ENCODE measurements at places on chromosomes 13 and 19.

DNA sequence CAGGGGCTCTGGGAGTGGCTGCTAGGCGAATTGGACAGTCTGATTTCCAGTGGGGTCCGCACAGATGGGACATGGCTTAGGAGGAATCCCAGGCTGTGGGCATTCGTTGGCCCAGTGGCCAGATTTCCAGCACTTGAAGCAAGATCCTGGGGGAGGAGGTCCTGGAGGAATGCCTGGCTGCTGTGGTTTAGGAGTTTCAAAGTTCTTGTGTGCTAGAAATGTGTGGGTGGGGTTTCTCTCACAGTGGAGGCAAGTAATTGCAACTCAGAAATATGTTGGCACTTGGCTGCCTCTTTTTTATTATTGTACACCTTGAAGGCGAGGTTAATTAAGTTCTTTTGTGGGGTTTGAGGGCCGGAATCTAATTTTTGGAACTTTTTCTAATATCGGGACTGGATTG, 17.1 kb downstream of the IGFL3 start:
- DNase-seq = no peak

DNA sequence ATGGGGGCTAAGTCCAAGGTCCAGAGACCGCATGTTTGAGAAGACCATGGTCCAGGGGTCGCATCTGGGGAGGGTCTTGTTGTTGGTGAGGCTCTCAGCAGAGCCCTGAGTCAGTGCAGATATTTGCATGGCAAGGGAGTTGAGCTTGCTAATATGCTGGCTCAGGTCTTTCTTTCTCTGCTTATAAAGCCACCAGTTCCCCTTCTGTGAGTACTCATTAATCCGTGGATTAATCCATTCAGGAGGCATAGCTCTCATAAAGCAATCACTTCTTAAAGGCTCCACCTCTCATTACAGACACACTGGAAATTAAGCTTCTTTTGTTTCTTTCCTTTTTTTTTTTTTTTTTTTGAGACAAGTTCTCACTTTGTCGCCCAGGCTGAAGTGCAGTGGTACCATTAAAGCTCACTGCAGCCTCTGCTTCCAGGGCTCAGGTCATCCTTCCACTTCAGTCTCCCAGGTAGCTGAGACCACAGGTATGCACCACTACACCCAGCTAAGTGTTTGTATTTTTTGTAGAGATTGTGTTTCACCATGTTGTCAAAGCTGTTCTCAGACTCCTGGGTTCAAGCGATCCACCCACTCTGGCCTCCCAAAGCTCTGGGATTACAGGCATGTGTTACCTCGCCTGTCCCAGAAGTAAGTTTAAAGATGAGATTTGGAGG, 216.4 kb downstream of the SLITRK5 start:
- DNase-seq = no peak

DNA sequence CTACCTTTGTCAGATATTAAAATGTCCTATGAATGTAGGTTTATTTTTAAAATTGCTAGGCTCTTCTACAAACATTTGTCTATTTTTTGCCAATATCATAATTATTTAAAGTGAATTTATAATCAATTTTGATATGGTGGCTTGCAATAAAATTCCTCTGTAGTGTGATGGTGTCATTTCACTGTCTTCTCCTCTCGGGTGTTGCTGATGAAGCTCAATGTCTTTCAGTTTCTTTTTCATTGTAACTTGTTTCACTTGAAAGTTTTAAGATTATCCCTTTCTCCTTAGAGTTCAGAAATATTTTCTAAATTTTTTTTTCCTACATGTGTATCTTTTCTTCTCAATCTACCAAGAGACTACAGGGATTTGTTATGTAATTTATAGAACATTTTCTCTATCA, 267.1 kb upstream of the EDNRB start:
- DNase-seq = no peak

DNA sequence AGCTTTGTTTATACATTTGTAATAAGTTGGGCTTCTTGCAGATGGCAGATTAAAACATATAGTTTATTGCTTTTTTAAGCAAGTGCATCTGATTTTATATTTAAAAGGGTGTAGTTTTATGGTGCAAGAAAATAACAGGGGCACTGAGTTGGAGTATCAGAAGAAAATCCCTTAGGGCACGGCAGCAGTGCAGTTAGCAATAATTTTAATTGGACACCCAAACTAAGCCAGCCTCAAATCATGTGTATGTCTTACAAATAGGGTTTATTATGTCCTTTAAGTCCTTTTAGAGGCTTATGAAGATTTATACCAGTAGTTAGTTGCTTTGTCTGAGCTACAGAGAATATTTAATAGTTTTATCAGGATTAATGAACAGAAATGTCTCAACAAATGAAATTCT, 57.5 kb downstream of the GPC6 start:
- DNase-seq = no peak

DNA sequence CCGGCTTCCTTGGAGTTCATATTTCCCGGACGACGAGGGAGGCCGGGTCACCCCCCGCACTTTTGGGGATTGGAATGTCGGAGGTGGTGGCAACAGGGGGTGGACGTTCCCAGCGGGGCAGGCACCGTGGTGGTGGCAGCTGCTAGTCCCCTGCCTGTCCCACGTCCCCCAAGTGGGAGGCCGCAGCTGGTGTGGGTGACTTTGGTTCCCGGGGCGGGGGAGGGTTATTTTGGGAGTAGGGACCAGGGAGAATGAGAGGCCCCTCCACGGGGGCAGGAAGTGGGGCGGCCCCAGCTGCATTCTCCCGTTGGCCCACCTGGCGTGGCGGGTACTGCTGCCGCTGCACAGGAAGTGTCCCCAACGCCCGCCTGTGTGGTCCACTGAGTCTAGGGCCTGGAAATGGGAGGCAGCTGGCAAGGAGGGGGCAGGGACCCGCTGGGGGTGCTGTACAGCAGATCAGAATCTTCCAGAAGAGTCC, 11.1 kb upstream of the PLIN3 start:
- no peak for DNase-seq

- no peak for DNase-seq
Measured at GRCh38 chr13:111302045-111302726, 18.3 kb upstream of the TEX29 start.

GRCh38 chr13:79778741-79779460, 297.9 kb downstream of the NDFIP2 start:
- no peak for DNase-seq

GRCh38 chr13:33070713-33071112, 54.5 kb downstream of the KL start:
- no peak for DNase-seq

GRCh38 chr19:7928741-7929701, 3.1 kb upstream of the CTXN1 start:
- peak; percentile 71 for DNase-seq

DNA sequence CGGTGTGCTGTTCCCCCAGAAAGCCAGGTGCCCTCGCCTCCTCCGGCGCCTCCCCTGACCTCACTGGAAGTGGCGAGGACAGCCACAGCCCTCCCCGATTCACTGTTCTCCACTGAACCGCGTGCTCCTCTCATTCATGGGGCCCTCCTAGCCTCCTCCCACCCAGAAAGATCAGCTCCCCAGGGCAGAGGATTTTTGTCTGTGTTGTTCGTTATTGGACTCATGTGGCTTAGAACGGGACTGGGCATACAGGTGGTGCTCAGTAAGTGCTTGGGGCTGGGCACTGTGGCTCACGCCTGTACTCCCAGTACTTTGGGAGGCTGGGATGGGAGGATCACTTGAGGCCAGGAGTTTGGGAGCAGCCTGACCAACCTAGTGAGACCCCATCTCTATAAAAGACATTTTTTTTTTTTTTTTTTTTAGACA, 3.8 kb downstream of the PRTN3 start:
- no peak for DNase-seq

DNA sequence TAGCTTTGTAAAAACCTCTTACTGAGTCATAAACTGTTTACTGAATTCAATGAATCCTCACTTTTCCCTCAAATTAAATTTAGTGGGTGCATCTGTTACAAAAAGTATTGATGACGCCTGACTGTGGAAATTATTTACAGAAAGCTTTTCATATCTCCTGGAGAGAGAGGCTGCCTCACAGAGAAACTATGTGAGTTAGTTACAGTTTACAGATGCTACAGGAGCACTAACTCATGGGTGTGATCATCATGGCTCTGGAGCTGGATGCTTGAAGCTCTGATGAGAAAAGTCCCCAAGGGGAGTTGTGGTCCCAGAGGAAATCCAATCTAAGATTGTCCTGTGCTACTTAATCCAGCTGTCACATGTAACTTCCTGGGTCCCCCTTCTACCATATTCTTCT, 590.8 kb downstream of the LMO7 start:
- no peak for DNase-seq

DNA sequence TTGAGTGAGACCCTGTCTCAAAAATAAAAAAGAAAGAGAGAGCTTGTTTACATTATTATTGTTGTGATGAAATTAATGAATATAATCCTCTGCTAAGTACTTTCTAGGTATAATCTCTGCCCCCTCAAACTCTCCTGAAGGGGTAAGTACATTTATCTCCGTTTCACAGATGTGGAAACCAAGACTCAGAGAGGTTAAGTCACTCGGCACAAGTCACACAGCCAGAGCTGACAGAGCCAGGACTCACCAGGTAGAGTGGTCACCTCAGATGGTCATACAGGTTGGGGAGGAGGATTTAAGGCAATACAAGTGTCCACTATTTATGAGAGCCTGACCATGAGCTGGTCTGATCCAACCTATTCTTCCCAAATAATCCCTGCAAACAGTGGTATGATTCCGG, 15.2 kb upstream of the LYPD3 start:
- no peak for DNase-seq

GRCh38 chr13:51638216-51638871, 54.1 kb downstream of the WDFY2 start:
- DNase-seq = no peak

GRCh38 chr19:35856546-35857149, at the start of gene KIRREL2:
KIRREL2 (plus strand) TSS chr19:35856911; CDS start chr19:35857120, 209 bp downstream.
- peak; percentile 5 for DNase-seq

DNA sequence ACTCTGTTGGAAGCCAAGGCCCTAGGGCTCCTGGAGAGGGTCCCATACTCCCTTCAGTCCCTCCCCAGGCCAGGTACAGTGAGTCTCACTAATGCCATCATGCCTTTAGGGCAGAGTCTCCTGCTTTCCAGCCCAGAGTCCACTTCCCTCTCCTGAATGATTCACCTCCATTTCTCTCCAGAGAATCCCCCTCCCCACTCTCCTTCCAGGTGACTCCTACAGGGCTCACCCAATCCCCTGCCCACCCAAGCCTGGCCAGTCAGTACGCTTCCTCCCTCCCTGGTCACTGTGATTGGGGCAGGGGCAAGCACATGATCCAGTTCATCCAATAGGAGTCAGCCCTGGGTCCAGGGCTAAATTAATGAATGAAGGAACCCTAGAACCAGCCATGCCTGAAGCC, 35.0 kb upstream of the PNMA8B start:
- no peak for DNase-seq

GRCh38 chr19:35731779-35732405, 10.4 kb downstream of the IGFLR1 start:
- no peak for DNase-seq

DNA sequence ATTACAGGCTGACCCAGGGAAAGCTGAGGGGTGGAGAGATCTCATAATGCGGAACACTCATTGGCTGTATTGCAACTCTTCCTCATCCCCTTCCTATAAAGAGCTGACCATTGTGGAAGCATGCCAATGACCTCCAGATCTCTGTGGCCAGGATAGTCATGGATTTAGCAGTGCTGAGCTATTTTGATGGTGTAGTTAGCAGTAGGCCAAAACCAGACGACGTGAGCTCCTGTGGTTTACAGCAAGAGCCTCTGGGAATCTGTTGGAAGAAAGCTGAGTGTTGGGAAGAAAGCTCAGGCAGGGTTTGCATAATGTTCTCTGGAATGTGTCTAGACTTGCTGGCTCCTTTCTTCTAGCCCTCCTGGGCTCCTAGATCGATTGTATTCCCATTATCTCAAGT, 187.5 kb upstream of the GPC6 start:
- no peak for DNase-seq

DNA sequence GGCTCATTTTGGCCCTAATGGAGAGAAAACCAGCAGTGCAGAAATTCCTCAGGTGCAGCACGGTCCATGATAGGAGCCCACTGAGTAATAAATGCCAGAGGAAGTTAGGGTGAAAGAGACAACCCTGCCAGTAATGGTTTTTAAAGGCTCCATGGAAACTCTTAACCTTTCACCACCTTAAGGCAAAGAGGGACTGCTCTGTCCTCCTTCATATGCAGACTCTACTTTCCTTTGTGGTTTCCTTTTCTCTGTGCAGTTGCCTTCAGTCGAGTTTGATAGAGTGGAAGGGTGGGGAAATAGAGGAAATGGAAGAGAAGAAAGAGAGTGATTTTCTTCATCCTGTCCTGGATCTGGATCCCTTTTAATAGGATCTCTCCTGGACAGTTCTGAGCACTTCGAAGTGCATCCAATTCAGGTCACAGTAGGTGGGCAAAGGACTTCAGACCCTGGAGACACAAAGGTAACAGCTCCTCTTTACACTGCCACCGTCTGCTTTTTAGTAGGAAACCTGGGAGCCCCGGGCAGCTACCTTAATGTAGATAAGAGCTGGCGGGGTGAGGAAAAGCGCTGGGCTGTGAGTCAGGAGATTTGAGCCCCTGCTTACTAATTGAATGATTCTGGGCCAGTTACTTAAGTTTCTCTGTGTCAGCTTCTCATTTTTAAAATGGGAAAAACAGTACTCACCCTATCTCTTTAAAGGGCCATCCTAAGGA, 294.8 kb downstream of the KCNRG start:
- DNase-seq = no peak

DNA sequence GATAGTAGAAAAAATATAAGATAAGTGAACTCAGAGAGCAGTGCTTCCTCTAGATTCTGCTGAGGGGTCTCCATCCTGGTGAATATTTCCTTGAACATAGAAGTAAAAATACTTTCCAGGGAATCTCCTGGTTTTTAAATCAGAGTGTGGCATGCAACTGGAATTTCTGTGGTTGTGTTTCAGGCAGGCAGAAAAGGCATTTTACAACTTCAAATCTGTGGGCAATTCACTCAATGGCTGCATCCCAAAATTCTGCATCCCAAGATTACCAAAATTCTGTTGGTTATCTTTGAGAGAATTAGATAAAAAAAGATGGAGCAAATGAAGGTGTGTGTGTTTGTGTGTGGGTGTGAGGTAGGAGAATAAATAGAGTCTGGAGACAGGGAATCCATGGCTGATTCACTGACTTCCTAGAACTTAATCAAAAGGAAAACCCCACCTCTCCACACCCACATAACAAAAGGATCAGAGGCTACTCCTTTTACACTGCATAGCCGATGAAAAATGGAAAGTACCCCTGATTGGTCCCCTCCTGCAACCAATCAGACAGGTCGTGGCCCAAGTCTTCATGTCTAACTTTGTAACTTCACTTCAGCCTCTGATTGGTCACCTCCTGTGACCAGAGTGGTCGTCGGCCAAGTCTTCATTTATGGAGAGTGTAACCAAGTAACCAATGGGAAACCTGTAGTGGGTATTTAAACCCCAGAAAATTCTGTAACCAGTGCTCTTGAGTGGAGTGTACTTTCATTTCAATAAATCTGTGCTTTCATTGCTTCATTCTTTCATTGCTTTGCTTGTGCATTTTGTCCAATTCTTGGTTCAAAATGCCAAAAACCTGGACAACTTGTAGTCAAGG, 112.8 kb downstream of the DLEU7 start:
- DNase-seq = no peak

DNA sequence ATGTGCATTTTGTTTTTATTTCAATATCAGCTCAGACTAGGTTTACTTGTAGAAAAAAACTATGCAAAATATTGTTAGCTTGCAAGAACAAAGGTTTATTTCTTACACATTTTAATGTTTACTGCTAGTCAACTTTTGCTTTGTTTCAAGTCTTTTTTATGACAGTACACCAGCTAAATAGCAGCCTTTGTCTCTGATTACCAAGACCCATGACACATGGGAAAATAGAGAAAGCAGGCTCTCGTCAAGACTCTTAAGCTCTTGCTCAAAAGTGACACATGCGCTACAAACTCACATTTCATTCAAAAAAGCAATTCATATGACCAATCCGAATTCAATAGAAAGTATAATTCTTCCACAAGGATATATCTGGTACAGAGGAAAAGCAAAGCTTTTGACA, 642.3 kb upstream of the SLITRK1 start:
- no peak for DNase-seq

All from immature natural killer cell (primary cell).